Umbilical cord (tissue), 2 donors: ENCODE measurements at places on chromosomes 11 and 22. TPM values are rescaled to one million over a fixed set of nuclear protein-coding genes. Genes with fewer than 3 reads are reported as not detected.

The PRR5 gene
- total RNA-seq: 28.4 TPM

The APOA4 gene
- 3.4 TPM for total RNA-seq

The KREMEN1 gene
- 14.0 TPM for total RNA-seq

The PAX6 gene
- total RNA-seq: 5.5 TPM

The SMIM35 gene
- total RNA-seq: 1.4 TPM

The POU2AF3 gene
- not detected for total RNA-seq

The OR51B6 gene
- total RNA-seq: 3.6 TPM

The DLG2 gene
- total RNA-seq: 25.3 TPM

The POTEH gene
- not detected for total RNA-seq

The NLRP14 gene
- total RNA-seq: 2.6 TPM

The MYRF gene
- total RNA-seq: 14.2 TPM

The P2RX6 gene
- 3.4 TPM for total RNA-seq

The OR52E8 gene
- total RNA-seq: 1.9 TPM

The SCGB2A2 gene
- 0.48 TPM for total RNA-seq

The TRIM51 gene
- not detected for total RNA-seq

The NAV2 gene
- total RNA-seq: 14.7 TPM

The LRRC32 gene
- total RNA-seq: 47.2 TPM

The MLC1 gene
- total RNA-seq: 0.24 TPM

The SCGB1C1 gene
- total RNA-seq: not detected

The KRTAP5-11 gene
- total RNA-seq: 8.9 TPM

The RNF121 gene
- total RNA-seq: 30.1 TPM

The P4HA3 gene
- total RNA-seq: 24.6 TPM

The TRPM5 gene
- not detected for total RNA-seq

The FGF19 gene
- total RNA-seq: 1.4 TPM

The IGSF9B gene
- 30.1 TPM for total RNA-seq

The OPCML gene
- 4.8 TPM for total RNA-seq

The DNAJB7 gene
- 3.1 TPM for total RNA-seq

The SYT9 gene
- total RNA-seq: 8.7 TPM

The GAL3ST1 gene
- total RNA-seq: not detected

The NXPE4 gene
- not detected for total RNA-seq

The PRODH gene
- 4.6 TPM for total RNA-seq

The GRIA4 gene
- 7.7 TPM for total RNA-seq

The CCND1 gene
- total RNA-seq: 60.7 TPM

The SLC17A6 gene
- 7.0 TPM for total RNA-seq

The LYVE1 gene
- total RNA-seq: 48.4 TPM

The KRTAP5-7 gene
- total RNA-seq: not detected

The PVALB gene
- total RNA-seq: 15.2 TPM

The C11orf54 gene
- 28.4 TPM for total RNA-seq

The GGT1 gene
- total RNA-seq: 4.8 TPM

The RPS19BP1 gene
- 19.0 TPM for total RNA-seq

The EHF gene
- 6.3 TPM for total RNA-seq

The SEPTIN3 gene
- total RNA-seq: 0.48 TPM

The TMEM151A gene
- 0.24 TPM for total RNA-seq

The CCDC87 gene
- total RNA-seq: 0.24 TPM

The TMEM191C gene
- total RNA-seq: 8.9 TPM
